ENCODE measurements at places on chromosomes 13 and 19.

- peak; percentile 67 for DNase-seq
Measured at GRCh38 chr13:27450921-27451471, 632 bp upstream of the MTIF3 start.

DNA sequence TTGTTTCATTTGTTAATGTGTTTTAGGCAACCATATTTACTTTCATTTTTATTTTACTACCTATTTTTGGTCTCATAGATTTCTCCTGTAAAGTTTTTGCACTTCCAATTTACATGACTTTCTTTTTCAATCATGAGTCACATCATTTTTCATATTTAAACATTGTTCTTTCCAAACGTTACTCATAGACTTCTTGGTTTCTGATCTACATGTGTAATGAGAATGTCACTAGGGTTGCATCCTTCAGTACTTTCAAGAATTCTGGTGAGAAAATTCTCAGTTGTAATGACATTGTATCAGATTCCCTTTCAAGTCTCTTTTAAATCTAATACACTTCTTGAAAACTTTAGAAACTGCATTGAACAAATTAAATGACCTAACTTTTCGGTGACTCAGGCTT lies 991.7 kb downstream of the EFNB2 start:
- DNase-seq: no peak

- no peak for DNase-seq
Measured at GRCh38 chr19:7915250-7916102, 846 bp downstream of the TGFBR3L start.

DNA sequence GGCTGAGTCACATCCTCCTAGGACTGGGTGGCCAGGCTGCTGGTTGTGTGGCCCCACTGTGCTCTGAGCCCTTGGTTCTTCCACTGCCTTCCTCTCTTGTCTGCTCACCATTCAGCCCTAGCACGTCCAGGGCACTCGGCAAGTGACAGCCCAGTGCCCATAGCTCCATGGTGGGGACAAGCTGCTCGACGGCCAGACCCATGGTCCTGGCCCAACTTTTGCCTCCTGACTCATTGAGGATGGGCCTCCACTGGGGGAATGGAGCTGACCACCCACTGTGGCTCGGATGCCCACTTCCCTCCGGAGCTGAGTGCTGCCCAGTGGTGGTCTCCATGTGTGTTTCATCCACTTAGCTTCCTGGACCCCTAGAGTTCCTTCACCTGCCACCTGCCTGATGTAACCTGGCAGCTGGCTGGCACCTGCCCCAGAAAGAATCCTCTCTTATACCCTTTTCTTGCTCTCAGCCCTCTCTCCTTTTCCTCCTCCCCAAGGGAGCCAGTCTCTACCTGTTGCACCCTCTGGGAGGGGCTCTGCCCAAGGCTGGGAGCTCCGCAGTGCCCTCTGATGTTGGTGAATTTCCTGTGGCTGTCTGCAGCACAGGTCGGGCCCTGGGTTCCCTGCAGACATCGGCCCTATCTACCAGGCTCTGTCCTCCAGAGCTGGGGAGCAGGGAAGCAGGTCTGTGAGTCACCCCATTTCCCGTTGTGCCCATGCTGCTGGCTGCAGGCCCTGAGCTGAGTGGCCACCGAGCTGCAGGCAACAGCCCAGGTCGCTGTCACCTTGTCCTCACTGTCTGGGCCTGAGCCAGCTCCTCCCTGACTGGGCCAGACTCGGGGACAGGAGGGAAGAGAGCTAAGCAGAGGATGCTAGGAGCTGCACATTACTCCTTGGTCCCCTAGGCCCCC lies 7.4 kb downstream of the CHST8 start:
- DNase-seq: no peak

- no peak for DNase-seq
Measured at GRCh38 chr13:97108530-97108900, 113.6 kb upstream of the MBNL2 start.

- DNase-seq: no peak
Measured at GRCh38 chr19:7468840-7469239, 20.0 kb downstream of the PEX11G start.
